ENCODE measurements at places on chromosomes 7 and 10.
A peak's percentile ranks its signal among the peaks of the same experiment; 100 is the strongest.

DNA sequence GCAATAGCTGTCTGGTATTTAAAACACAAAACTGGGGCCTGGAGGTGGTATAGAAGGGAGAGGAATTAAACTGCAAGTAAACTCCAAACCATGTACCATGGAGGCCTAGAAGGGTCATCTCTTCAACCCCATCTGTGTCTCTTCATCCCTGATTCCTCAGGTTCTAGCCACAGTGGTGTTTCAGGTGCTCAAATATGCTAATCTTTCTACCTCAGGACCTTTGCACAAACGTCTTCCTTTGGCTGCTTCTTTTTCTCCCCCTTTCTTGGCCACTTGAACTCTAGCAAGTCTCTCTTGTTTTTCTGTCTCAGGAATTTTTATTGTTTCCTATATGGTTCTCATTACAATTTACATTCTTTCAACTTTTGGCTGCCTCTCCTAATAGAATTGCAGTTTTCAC is 25.6 kb upstream of the MTPN start:
- no peak for DNase-seq

DNA sequence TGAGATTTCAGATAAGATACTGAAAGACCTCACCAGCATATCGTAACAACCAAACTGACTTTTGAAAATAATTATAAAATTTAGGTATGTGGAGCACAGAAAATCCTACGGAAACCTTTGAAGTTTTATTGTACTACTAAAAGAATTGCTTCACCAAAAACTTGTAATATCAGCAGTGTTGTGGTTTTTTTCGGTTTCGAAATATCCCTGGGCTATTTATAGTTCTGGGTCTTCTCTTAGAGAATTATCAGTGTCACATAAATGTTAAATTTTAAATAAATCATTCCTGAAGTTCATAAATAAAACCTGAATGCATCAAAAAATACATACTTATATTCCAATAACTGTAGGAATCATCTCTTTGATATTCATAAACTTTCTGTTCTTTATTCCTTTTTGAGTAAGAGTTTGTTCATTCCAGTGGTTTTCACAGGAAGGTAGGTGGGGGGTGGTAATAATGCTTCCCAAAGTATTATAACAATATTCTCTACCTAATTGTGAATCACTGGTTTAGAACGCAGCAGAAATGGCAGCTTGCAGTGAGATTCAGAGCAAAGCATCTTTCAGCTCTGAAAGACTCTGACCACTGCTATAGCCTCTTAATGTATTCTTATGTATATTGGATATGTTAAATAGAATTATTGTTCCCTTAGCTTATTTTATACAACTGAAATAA is 60.2 kb downstream of the ZNF277 start:
- peak; percentile 43 for DNase-seq

DNA sequence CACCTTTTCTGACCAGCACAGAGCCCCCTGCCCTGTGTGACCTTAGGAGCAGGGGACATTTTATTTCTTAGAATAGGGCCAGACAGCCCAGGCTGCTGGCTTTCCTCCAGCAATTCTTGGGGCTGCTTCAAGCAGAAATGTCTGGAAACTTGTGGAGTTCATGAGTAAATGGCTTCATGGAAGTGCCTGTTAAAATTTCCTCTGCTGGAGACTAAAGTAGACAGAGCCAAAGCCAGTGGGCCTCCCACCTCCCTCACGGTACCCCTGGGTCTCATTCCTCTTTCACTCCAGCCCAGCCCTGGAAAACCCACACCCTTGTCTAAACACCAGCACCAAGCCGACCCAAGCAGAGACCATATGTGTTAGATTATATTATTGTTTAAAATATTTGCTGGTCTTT is 505.5 kb upstream of the ZMIZ1 start:
- no peak for DNase-seq

DNA sequence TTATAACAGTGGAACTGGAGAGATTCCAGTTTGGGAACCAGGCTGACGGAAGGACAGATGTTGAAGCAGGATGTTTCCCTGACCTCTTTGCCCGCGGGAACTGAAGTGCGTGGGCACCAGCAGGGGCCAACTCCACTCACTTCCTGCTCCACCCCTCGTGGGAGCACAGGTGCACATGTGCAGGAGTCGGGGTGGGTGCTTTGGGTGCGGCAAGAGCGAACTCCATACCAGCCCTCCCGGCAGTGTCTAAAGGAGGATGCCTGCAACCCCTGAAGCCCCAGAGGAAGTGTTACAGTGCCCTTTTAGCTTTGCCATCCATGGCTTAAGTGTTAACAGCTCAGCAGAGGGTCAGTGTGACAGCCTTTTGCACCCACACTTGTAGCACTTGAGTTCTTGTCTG is 27.4 kb upstream of the UBE3C start:
- DNase-seq: no peak

DNA sequence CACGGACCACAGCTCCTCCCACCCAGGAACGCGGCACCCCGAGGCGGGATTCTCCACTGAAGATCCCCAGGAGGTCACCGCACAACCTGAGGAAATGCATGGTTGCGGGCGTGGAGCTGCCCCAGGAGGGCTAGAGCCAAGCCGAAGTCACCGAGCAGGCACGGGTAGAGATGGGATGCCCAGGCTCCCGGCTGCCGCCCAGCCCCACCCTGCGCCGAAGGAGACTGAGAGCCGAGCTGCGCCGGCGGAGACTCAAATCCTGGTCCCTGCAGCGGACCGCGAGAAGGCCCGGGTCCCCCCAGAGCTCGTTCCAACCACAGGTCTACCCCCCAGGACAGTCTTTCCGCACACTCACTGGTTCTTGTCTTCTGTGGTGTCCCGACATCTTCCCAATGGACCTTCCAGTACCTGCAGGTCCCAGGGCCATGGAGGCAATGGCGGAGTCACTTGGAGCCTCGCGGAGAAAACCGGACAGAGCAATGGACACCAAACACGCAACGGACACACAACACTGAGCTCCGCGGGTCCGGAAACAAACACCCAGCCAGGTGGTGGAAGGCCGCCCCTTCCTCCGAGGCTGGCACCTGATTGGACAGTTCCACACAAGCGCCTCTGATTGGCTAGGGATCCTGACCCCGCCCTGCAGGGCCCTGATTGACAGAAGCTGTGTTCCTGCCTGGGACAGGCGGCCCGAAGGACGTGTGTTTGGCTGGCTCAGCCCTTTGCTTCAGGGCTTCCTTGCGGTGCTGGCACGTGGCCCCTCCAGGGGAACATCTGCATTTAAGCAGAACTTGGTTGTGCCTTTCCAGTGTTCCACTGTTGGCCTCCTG is 331.9 kb upstream of the NUPR2 start:
- no peak for DNase-seq

- no peak for DNase-seq
Measured at GRCh38 chr7:151696721-151697514, 177.2 kb upstream of the RHEB start.

GRCh38 chr10:70679498-70679897 is 7.2 kb downstream of the ADAMTS14 start:
- no peak for DNase-seq

- DNase-seq: no peak
Measured at GRCh38 chr10:4252701-4253100, 467.7 kb upstream of the KLF6 start.

GRCh38 chr10:8116926-8117493 is 62.5 kb downstream of the GATA3 start:
- DNase-seq: no peak

DNA sequence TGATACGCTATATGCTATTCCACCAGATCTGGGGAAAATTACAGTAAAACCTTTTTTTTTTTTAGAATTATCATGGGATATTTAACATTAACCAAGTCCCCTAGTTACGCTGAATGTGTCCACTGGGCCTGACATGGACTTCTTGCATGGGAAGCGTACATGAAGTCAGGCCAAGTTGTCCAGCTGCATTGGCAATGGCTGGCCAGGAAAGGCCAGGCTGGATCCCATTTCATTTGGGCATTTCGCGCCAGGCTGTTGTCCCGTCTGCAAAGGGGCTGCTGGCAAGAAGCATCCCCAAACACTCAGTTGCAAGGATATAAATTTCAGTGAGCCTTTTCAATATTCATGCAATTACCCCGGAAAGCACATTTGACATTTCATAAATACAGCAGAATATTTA is 933.3 kb downstream of the GRID1 start:
- DNase-seq: no peak

GRCh38 chr10:3975016-3975415 is 190.0 kb upstream of the KLF6 start:
- DNase-seq: no peak

GRCh38 chr10:24518981-24519597 is 204.6 kb downstream of the ARHGAP21 start:
- DNase-seq: no peak

- no peak for DNase-seq
Measured at GRCh38 chr7:80184693-80185092, 50.1 kb downstream of the GNAI1 start.

DNA sequence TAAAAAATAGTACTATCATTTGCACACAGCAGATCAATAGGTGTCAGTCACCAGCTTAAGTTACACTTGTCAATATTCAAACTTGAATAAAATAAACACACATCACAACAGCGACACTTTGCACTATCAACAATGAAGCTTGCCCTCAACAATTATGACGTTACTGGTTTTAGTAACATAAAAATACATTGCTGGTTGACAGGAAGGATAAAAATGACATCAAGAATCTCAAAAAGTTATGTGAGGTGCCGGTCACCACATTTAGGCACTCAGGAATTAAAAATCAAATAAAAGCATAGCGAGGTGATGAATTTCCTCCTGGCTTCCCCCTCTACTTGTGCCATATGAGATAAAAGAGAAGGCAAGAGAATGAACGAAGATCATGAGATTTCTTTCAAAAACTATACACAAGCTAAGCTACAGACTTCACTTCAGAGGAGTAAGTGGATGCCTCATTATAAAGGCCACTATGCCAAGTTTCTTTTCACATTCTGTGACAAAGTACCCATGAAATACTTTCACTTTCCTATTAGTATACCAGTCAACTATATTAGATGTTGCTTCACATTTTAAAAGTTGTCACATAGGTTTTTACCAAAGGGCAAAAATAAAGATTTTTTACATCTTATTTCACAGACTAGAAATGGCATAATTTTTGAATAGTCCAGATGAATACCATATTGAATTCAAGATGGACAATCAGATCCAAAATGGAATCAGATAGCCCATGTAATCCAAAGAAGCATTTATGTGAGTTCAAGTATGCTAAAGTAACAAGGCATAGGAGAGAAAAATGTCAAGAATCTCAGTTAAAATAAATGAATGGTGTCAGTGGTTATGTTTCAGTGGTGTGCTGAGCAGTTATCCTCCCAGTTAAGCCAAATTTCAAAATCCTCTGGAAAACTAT is 3.6 kb downstream of the CCDC71L start:
- peak; percentile 12 for DNase-seq

- DNase-seq: no peak
Measured at GRCh38 chr10:123786896-123787295, 104.7 kb downstream of the CPXM2 start.

DNA sequence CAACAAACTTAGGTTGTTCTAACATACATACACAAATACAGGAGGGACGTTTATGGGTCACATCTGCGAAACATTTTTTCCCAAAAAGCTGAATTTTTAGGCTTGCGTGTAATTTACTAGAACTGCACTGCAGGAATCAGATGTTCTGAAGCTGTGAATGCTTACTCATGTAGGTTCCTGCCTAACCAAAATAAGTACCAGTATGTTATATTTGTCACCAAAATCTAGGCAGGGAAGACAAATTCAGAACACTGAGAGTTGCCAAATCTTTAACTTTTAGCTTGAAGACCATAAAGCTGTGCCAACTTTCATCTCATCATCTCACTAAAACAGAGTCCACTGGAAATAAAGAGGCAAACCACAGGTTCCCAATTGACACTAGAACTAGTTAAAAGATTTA is 5.7 kb downstream of the UBE2H start:
- no peak for DNase-seq

GRCh38 chr10:27542812-27543211 is 38.7 kb downstream of the RAB18 start:
- DNase-seq: no peak

DNA sequence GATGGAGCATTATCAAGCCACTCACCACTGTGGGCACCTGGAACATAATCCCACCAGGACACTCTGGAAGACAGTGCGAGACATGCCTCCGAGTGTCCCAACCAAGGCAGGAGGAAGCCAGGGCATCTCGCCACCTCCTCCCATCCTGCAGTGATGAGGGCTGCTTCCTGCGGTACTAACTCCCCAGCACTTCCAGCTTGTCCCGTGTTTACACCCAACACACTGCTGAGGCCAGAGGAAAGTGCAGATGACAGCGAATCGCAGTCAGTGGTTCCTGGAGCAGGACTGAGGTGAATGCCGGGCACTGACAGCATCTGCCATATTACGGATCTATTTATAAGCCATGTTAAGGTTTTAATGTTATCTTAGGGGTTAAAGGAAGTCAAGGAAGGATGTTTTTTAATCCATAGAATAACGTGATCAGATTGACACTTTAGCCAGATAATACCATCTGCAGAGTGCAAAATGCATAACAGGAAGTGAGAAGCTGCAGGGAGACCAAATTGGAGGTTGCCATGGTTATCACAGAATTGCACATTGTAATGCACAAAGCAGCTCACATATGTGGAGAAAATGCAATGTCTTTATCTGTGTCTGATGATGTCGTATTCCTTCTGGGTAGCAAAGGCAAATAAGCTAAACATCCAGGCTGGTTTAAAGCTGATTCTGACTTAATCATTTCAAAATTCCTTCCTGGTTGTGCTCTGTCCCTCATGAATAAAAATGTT is 314.1 kb upstream of the C7orf33 start:
- DNase-seq: no peak

GRCh38 chr10:132252412-132252811 is 55.3 kb downstream of the STK32C start:
- DNase-seq: no peak

DNA sequence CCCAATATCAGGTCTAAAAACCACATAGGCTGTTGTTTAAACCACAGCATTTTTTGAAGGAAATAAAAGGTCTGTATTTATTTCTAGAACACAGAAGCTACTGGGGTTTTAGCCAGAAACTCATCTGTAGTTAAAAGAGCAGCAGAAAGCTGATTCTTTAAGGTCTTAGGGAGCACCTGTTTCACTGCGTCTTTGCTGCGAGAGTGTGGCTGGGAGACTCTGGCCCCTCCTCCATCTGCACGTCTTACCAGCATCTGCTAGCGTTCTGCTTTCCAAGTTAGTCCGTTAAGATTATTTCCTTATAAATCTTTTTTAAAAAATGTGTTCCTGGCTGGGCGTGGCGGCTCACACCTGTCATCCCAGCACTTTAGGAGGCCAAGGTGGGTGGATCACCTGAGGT is 95.9 kb downstream of the ADARB2 start:
- DNase-seq: no peak

GRCh38 chr10:80718024-80718423 is 180.3 kb downstream of the SH2D4B start:
- DNase-seq: no peak

DNA sequence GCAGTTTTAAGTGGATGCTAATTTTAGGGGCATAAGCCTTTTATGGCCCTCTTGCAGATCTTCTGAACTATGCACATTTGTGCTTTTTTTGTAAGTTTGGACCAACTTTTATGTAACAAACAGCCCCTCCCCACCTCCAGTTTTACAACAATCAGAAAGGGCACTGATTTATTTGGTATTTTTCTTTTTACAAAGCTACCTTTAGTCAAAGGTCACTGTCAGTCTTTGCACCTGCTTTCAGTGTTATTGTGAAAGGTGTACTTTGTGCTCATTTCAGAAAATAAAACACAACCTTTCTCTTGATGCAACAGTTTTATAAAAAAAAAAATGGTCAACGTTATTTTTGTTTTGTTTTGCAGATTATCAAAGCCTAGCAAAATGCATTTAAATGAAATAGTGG is 39.2 kb downstream of the MPLKIP start:
- DNase-seq: no peak
